ENCODE measurements at places on chromosomes 7 and 10.

GRCh38 chr10:97078261-97078937 is 107.4 kb downstream of the SLIT1 start:
- DNase-seq: no peak

DNA sequence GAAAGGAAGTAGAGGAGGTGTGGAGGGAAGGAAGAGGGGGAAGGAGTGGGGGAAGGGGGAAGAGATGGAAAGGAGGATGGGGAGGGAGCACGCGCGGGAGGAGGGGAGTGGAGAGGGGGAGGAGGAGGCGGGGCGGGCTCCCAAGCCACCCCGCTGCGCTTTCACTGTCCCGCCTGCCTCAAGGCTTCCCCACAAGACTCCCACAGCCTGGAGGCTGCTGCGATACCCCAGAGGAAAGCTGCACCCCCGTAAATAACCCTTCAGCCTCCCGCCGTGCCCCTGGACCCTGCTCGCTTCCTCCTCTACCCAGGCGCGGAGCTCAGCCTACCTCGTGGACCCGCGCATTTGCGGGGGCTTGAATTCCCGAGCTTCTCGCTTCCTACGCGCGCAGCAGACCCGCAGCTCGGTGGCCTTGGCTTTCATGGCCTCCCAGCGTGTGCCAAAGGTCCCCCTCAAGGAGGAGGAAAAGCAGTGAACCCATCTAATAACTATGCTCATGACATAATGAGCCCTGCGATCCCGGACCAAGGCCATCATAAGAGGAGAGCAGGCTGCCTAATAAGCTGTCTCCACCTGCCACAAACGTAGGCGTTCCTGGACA is at the start of gene C10orf67:
Gene C10orf67 (minus strand): TSS at position 557 of the 601 bp plus-strand sequence. CDS start 23 bp downstream, at position 534.
- no peak for DNase-seq

- DNase-seq: no peak
Observed at GRCh38 chr10:68666280-68666760, 54.7 kb upstream of the CCAR1 start.

- DNase-seq: no peak
Observed at GRCh38 chr10:116710076-116710475, 32.3 kb downstream of the HSPA12A start.

DNA sequence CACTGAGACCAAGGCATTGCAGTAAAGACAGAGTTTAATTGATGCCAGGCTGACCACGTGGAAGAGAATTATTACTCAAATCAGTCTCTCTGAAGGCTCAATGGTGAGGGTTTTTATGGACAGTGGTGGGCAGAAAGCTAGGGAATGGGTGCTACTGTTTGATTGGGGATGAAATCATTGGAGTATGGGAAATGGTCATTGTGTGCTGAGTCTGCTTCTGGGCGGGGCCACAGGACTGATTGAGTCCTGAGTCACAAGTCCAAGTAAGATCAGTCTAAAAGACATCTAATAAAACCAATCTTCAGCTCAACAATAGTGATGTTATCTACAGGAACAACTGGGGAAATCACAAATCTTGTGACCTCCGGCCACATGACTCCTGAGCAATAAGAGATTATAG is 868.4 kb downstream of the SORCS3 start:
- DNase-seq: no peak

GRCh38 chr7:77531038-77531437 is 6.1 kb upstream of the PTPN12 start:
- no peak for DNase-seq

- no peak for DNase-seq
Observed at GRCh38 chr10:118405928-118406327, 63.8 kb upstream of the FAM204A start.

GRCh38 chr7:100247152-100247757 is 27.5 kb downstream of the PVRIG start:
- DNase-seq: no peak

GRCh38 chr7:134693256-134693655 is 46.6 kb downstream of the BPGM start:
- DNase-seq: peak; percentile 26

DNA sequence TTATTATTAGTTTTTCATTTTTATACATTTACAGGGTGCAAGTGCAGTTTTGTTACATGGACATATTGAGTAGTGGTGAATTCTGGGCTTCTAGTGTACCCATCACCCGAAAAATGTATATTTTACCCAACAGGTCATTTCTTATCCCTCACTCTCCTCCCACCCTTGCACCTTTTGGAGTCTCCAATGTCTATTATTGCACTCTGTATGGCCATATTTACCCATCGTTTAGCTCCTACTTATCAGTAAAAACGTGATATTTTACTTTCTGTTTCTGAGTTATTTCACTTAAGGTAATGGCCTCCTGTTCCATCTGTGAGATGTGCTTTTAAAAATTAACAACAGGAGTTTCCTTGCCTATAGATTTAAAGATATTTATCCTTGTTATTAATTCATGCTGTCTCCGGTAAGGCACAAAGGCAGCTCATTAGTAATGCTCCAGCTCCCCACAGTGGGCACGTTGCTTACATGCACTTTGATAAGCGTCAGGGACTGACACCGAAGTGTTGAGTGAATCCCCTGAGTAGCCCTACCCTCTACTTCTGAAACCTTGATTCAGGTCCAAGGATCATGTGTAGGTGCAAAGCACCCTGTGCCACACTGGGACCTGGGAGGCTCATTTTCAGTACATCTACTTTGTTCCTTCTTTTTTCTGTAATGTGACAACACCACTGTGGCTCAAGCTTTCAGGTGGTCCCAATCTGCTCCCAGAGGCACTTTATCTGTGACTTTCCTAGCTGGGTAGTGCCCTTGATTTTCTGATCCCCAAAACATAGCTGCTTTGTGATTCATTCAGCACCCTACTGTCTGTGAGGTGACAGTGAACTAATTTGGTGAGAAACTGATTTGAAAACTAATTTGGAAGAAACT is 27.3 kb downstream of the HYAL4 start:
- peak; percentile 16 for DNase-seq

DNA sequence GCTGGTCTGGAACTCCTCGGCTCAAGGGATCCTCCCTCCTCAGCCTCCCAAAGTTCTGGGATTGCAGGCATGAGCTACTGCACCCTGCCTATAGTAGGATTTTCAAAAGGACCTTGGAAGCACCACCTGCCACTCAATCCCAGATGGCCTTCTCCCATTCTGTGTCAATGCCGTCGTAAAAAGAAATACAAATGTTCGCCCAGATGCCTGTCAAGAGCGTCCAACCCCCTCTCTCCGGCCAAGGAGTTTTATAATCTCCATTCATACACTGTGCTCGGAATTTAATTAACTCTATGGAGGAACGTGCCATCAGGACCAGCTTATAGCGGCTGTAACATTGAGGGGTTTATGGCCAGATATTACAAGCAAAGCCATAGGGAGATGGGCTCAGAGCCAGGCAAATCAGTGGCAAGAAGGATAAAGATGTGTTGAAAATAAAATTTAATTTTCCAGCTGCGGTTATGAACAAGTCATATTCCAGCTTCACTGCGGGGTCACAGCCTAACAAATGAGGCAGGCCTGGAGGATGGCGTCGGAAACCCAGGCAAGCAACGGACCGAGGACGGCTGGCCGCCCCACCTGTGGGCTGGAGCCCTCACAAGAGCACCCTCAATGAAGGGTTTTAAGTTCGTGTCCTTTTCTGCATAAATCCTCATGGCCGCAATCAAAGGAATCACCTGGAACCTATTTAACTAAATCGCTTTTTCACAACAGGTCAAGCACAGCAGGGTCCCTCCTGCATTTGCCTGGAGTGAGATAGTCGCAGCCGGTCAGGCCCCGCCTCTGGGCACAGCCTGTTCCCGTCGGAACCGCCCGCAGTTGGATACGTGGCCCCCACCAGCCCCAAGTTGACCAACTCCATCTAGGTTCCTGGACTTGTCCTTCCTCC is 374.5 kb upstream of the FOXK1 start:
- DNase-seq: no peak

GRCh38 chr10:14574291-14574690 is 200.4 kb downstream of the FAM107B start:
- no peak for DNase-seq

- no peak for DNase-seq
Observed at GRCh38 chr10:133342942-133343341, 4.2 kb upstream of the PRAP1 start.

DNA sequence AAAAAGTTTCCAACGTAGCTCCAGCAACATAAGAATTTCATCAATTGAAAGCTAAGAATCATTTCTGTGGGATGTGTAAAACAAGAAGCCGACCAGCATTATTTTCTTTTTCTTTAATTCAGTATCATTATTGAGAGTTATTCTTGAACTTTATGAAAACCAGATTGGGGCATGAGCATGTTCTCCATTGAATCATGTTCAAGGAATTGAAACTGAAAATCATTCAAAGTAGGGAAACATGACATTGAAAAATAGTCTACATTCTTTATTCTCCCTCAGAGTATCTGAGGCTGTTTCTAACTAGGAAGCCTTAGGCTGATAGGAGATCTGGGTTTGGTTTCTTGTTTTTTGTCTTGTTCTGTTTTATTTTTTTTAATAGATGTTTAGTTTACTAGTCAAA is 253.7 kb downstream of the DYNC1I1 start:
- no peak for DNase-seq

DNA sequence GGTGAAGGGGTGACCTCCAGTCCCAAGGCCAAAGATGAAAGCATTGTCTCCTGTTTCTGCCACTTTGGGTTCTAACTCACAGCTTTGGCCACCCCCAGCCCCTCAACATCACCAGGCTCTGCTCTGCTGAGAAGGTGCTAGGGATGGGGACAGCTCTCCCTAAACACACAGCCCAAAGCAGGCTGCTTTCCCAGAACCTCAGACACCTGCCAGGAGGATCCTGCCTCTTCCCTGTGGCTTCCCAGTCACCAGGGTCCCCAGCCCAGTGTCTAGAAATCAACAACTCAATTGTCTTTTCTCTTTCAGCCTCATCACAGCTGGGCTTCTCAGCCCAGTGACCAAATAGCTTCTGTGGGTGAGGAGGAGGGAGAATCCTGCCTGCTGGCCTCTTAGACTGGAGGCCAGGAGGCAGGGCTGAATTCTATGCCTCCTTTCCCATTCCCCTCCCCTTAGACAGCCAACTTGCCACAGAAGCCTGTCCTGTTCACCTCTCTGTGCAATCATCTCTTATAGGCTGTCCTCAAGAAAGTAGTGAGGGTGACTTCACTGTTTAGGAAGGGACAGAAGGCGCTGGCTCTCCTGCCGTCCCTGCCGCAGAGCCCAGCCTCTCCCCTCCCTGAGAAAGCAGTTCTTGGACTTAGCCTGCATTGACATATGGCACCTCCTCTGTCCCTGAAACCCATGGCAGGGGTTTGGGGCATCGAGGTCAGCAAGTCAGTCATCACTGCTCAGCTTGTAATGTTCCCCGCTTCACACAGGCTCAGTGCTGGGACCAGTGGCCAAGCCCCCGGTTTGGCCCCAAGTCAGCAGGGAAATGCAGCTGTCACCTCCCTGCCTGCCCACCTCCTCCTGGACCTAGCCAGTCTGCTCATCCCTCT is 3.7 kb downstream of the FGF8 start:
- no peak for DNase-seq

DNA sequence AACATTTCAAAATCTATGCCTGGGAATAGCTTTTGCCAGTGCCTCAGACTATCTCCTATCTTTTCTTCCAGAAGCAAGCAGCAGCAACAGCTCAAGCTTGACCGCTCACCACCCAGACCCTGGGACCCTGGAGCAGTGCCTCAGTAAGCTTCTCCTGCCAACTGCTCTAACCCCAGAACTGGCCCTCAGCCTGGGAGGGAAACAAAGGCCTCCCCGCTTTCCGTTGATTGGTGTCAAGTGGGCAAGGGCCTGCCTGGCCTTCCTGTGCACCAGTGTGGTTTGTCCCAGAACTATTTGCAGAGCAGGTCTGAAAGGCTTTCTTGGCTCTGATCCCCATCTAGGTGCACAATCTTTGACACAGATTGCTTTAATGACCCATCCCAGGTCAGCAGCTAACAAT is 3.3 kb upstream of the ATP6V0A4 start:
- no peak for DNase-seq

GRCh38 chr10:79323602-79324001 is 23.7 kb upstream of the PPIF start:
- DNase-seq: no peak
